ENCODE measurements at places on chromosomes 4 and X.

DNA sequence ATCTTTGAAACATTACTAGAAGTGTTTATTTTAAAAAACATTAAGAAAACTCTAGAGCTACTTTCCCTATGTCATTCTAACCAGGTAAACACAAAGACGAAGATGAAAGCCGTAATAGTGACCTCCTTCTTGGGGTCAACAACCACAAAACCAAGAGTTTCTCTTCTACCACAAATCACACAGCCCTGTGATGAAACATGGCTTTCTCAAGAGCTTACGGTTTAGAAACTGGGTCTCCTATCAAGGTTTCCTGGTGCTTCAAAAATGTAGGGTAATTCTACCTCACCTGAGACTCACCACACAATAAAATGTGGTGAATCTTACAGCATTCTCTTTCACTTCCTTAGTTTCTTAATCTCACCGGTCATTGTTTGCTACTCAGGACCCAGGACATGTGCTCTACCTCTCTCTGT, 50.9 kb downstream of the CORIN start:
- no peak for DNase-seq

GRCh38 chr4:73021634-73022033, 47.9 kb downstream of the COX18 start:
- DNase-seq = no peak

- DNase-seq = no peak
Measured at GRCh38 chrX:47170861-47171692, 22.6 kb upstream of the UBA1 start.

- DNase-seq = no peak
Measured at GRCh38 chrX:38086451-38087215, 80.3 kb downstream of the SYTL5 start.

- DNase-seq = no peak
Measured at GRCh38 chr4:156169861-156170260, 216.2 kb upstream of the CTSO start.

DNA sequence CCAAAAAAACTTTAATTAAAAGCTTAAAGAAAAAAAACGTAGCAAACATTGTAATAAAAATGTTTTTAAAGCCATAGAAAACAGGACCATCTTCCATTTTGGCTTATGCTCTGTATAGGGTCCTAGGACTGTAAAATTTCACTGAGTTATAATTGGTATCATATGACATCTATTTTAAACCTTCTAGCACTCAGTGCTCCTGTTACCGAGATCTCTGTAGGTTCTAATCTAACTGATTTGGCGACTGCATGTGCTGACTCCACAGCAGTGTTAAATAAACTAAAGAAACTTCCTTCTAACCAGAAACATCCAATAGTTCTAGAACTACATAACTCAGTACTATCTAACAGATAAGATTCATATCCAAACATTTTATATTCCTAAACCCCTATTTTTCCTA, at the start of gene ASB11:
Gene ASB11 (minus strand): TSS at position 132 of the 400 bp plus-strand sequence. CDS start 35 bp downstream, at position 97.
- no peak for DNase-seq

DNA sequence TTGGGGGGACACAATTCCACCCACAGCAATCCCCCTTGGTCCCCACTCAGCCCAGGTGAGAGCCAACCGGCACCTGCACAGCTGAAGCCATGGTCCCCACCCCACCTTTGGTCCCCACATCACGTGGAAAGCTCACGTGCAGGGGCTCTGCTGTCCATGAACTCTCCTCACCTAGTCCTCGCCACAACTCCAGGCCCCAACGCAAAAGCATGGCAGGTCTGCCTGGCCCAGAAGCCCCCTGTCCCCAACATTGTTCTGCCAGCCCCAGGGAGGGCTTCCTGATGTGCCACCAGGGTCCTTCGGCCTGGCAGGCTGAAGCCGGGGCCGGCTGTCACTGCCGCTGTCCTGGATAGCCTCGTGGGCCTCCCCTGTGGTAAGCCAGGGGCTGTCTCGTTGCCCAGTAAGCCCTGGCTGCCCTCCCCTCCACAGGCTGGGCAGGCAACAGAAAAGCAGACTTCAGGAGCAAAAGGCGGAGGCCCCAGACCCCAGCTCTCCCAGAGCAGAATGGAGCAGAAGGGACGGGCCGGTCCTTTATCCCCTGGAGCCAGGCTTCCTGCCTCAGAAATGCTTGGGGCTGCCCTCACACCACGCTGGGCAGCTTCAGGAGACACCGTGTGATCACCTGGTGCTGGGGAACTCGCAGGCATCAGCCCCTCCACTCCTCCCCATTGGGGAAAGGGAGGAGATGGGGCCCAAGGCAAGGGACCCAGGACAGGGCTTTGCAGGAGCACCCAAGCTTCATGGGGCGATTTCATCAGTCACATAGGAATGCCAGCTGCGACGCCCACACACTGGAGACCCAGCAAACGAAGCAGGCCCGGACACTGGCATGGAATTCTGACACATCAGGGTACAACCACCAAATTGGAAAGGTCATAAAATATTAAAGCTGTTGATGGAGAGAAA, 103.7 kb downstream of the ADRA2C start:
- no peak for DNase-seq

DNA sequence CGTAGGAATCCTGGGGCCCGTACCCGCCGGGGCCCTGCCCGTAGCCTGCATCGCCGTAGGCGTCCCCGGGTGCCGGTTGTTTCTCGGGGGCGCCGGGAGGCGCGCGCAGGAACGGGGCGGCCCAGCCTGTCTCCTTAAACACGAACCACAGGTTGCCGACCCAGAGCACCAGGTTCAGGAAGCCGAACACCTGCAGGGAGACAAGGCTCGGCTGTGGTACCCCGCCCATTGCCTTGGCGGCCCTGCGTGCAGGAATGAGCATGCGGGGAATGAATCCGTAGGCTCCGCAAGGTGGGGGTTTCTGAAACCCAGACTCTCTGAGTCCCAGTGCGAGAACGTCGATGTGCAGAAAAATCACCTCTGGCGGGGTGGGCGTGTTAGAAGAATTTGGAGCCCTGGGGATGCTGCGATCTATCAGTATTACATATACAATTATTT, 5.4 kb upstream of the PRICKLE3 start:
- DNase-seq = no peak

DNA sequence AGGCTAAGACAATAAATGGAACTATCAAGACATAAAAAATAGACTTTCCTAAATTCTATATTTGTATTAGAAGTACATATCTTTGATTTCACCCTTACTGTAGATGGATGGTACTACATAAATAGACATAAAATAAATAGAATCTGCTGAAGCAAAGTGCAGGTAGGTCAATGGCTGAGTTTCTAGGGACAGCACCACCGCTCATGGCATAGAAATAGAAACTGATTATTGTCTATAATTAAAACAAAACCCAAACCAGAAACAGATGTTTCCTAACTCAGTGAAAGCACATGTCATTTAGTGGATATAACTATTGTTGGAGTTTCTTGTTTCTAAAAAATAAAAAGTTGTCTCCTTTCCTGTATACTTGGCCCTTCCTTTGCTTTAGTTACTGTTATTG, 387.3 kb upstream of the ADGRL3 start:
- DNase-seq = no peak

All from cerebellar nuclear complex (tissue), 1 donor.